ENCODE measurements at places on chromosomes 11 and 22.

GRCh38 chr11:97814325-97814959 lies 1206.3 kb upstream of the CNTN5 start:
- DNase-seq: no peak

DNA sequence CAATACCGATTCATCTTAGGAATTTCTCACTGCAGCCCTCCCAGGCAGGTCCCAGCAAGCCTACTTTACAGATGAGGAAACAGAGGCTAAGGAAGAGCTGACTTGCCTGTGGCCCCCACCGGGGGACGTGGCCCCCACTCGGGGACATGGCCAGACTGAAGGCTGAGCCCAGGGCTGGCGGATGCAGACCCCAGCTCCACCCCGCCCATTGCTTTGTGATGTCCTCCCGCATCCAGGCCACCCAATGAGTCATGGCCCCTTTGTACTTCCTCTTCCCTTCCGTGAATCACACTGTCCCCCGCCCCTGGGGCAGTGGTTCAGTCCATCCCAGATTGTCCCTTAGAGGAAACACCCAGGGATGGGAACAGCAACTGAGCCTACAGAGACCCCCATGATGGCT lies 116.0 kb upstream of the ANO1 start:
- DNase-seq: no peak

DNA sequence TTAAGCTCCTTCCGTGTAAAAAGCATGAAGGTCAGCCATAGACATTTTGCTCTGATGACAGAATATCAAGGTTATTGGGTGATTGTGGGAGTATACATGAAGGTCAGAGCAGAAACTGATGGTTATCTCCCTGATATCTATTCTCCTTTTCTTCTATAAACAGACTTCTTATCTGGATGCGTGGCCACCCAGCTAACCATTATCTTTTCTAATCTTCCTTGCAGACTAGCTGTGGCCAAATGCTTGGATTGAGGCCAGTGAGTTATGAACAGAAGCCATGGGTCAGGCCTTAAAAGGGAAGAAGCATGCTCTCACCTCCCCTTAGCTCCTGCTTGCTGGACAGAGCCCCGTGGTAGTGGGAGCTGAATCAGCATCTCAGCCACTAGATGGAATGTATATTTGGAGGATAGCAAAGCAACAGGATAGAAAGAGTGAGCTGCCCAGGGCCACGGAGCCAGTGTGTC lies 31.3 kb upstream of the LRRC55 start:
- no peak for DNase-seq

DNA sequence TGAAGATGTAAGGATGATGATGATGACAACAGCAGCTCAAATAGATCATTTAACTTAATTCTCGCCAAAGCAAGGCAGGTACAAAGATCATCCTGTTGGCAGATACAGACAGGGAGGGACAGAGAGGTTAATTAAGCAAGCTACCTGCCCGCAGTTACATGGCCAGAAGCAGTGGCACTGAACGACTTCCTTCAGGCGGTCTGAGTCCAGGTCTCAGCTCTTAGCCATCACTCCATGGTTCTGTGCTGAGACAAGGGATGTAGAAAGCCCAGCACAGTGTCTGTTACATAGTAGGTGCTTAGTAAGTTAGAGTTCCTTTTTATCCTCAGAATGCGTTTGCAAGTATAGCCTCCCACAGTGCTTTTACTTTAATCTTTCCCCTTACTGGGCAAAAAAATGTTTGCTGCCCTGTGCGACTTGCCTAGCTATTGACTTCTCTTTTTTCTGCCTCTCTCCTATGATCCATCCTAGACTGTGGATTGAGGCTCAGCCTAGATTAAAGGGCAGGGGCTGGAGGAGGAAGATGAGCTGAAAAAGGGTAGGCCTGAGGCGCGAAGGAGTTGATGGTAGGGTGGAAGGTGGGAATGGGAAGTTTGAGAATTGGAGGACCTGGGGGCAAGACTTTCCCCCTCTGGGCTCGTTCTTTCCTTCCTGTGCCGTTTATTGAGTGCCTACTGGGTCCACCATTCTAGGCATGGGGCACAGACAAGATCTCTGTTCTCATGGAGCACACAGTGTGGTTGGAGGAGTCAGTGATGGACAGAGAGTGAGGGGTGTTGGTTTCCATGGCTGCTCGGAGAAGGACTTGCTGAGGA lies 108.2 kb upstream of the OR4B1 start:
- no peak for DNase-seq

DNA sequence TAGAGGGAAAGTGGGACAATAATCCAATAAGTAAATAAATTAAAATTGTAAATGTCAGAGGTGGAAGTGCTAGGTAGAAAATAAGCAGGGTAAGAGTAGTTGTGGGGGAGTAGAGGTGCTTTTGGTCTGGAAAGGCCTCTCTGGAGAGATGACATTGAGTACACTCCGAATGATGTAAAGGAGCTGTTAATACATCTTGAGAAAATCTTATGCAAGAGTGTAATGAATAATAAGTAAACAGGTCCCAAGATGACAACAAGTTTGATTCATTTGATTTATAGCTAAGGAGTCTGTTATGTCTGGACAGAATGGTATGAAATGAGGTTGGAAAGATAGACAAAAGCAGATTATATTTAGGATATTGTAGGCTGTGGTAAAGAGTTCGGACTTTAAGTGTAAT lies 87.5 kb downstream of the TMEM135 start:
- no peak for DNase-seq

DNA sequence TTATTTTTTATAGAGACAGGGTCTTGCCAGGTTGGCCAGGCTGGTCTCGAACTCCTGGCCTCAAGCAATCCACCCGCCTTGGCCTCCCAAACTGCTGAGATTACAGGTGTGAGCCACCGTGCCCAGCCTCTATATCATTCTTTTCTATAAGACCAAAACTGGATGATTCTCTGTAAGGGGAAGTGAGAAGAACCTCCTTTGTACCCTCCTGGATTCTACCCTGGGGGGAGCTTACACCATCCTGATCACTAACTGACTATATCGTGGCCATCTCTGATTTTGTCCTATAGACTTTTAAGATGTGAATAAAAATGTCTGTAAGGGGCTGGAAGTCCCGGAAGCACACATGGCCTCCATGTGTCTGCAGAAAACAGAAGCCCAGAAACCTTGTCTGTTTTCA lies 9.1 kb downstream of the PIWIL4 start:
- DNase-seq: no peak

GRCh38 chr11:394034-394857 lies at the start of gene PKP3:
Gene PKP3 (plus strand): TSS chr11:394209. CDS start chr11:394293, 84 bp downstream.
- DNase-seq: no peak

- DNase-seq: no peak
Observed at GRCh38 chr22:38464992-38465672, 2.8 kb upstream of the KDELR3 start.

- DNase-seq: no peak
Observed at GRCh38 chr22:41274856-41275255, 11.1 kb downstream of the RANGAP1 start.

- DNase-seq: no peak
Observed at GRCh38 chr22:23836692-23837495, 1.9 kb downstream of the DERL3 start.

DNA sequence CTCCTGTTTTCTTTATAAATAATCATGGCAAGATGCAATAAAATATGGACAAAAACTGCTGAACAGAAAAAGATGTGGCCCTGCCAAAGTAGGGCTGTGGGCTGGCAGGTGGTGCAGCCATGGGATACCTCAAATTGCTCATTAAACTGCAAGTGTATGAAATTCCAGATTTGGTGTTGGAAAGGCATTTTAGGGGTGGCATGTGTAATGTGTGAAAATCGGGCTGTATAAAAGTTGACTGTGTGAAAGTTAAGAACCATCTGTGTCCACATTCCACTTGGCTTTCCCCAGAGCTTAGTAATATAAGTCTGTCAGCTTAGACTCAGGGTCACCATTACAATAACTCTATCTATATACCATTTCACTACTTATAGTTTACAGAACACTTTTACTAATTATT lies 34.8 kb upstream of the FZD4 start:
- DNase-seq: no peak

GRCh38 chr11:33266393-33267215 lies 9.4 kb downstream of the HIPK3 start:
- no peak for DNase-seq

GRCh38 chr11:70912226-70912840 lies 340.0 kb downstream of the SHANK2 start:
- DNase-seq: no peak

DNA sequence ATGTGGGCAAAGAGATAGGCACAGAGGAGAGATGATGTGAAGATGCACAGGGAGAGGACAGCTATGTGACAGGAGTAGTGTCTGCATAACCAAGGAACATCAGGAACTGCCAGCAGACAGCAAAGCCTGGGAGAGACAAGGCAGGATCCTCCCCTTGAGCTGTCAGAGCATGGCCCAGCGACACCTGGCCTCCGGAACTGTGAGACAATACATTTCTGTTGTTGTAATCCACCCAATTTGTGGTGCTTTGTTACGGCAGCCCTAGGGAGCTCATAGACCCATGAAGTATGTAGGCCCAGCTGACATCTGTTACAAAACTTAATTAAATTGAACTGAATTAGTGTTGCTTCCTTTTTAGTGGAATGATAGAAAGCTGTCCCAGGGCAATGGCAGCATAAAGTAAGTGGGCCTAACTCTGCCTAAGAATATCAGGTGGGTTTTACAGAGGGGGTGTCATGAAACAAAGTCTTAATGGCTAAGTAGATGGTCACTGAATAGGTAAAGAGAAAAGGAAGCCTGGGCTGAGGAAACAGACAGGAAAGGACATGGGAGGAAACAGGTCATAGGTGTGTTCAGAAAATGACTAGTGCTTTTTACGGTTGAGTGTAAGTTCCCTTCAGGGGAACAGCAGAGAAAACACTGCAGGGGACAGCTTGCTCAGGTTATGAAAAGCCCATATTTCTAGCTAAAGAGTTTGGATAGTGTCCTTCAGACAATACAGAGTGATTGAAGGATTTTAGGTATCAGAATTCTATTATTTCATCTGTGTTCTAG lies 24.8 kb downstream of the RASSF10 start:
- no peak for DNase-seq

DNA sequence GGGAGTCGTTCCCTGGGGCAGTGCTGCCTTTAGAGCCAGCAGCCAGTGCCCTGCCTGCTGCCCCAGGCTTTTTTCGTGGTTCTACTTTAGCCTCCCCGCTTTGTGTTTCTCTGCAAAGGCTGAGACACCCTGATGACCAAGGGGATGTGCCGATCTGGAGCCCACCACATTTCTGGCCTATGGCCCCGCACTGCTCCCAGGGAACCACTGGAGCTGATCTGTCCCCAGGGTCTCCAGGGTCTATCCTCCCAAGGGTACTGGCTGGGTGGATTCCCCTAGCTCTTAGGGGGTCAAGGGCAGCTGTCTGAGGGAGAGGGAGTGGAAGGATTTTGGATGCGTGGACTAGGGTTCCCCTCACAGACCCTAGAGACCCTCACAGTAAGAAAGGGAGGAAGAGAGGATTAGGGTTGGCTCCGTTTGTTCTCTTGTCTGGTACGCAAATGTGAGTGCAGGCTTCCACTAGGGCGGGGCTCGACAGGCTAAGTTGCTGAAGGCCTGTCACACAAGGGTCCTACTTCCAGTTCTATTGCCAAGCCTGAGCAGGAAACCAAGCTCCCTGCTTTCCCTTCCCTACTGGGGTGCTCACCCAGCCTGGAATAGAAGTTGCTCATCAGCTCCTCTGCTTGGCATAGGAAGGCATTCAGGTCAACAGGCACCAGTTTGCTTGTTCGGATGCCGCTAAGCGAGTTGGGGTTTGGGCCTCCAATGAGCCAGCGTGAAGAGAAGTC lies 19.3 kb downstream of the TREH start:
- DNase-seq: no peak
